Stimulated activated CD4-positive, alpha-beta T cell treated with anti-CD3 and anti-CD28 coated beads, TNF-alpha, amount 100 ng/mL, for 24 hours (primary cell): ENCODE measurements at places on chromosomes 7 and 10.

DNA sequence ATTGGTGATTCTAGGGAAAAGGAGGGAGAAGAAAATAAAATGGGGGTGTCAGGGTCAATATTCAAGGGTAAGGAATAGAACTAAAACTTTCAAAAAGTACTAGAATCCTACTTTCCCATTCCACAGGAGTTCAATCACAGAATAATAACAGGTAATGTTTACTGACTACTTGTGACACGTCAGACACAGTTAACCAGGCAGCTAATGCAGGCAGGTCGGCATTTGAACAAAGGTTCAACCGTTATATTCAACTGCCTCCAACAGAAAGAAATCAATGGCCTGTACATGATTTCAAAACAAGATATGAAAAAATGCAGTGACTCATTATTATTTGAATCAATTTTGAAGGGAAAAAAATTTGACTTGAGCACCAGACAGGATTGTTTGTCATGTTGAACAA is 3.1 kb downstream of the ASB15 start:
- DNase-seq, result no peak

- no peak for DNase-seq
Observed at GRCh38 chr7:74030861-74031260, 2.9 kb downstream of the ELN start.

DNA sequence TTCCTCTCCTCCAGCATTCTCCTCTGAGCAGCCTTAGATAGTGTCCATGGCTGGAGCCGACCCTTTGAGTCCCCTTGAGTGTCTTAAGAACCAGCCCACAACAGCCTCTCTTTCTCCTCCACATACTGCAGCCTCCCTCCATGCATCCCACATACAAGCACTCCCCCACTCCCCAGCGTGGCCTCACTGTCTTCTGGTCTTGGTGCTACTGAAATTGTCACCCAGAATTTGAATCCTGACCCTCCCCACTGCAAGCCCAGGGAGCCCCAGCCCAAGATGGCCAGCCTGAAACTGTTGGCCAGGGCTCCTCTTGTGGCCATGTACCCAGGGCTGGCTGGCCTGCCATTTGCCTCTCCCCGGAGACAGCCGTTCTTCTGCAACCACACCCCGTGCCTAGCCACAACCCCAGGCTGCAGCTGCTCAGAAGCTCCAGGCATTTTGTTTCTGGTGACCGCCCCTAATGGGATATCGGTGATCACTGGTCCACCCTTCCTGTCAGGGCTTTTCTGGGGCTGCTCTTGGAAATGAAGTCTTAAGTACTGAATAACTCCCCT is 18.8 kb upstream of the SH2D4B start:
- no peak for DNase-seq

- no peak for DNase-seq
Observed at GRCh38 chr10:89575031-89575430, 39.6 kb upstream of the SLC16A12 start.

DNA sequence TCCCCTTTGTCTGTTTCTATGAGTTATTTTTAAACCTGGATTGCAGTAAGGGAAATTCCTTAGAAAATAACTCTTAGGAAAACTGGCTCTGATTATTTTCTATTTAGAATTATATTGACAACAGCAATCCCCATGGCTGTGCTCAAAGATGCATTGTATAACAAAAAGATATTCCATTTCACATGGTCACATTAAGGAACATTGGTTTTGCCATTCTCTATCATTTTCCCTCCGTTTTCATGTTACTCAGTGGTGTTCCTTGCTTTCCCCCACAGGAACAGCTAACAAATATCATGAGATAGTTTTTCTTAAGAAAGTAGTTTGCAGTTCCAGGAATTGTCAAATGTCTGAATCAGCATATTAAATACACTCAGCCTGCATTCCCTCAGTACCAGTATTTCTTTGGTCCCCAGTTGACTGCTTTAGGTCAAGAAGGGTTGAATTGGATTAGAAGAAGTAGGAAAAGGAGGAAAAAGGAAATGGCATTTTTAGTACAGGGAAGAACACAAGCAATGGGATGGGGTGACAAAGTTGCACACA is 436.7 kb downstream of the TNS3 start:
- DNase-seq, result no peak
